ENCODE measurements at places on chromosomes 12 and 14.

DNA sequence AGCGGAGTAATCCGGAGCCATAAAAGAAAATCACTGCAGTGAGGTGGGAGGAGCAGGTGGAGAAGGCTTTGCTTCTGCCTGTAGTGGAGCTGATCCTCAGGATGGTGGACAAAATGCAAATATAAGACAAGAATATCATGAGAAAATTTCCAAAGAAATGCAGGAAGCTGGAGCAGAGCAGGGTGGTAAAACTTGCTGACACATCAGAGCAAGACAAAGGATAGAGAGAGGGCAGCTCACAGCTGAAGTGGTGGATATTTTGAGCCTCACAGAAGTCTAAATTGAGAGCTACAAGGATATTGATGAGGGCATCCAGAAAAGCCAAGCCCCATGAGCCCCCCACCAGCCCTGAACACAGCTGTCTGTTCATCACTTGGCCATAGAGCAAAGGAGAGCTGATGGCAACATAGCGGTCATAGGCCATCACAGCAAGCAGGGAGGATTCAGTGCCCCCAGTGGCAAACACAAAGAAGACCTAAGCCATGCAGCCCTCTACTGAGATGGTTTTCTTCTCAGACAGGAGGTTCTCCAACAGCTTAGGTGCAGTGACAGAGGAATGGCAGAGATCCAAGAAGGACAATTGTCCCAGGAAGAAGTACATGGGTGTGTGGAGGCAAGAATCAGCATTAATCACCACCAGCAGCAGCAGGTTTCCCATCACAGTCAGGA lies 30.0 kb upstream of the ANP32D start:
- DNase-seq, result no peak

DNA sequence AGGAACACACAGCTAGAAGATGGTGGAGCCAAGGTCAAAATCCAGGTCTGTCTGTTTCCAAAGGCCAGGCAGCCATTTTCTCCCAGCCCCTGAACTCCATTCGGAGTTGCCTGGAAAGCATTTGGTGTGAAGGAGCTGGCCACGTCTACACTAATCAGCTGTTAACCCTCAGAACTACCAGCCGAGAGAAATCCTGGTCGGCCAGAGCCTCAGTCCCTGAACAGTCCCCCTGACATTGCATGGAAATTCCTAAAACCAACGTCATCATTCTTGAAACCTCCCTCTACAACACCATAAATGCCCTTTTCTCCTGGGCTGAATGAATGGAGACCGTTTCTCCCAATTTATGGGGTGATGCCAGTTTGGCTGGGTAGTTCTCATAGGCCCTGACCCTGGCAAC lies 245.6 kb downstream of the SLC41A2 start:
- DNase-seq, result no peak

GRCh38 chr14:99342204-99342603 lies 70.2 kb upstream of the BCL11B start:
- DNase-seq, result no peak

- no peak for DNase-seq
Observed at GRCh38 chr12:45355730-45356129, 139.8 kb downstream of the ANO6 start.

DNA sequence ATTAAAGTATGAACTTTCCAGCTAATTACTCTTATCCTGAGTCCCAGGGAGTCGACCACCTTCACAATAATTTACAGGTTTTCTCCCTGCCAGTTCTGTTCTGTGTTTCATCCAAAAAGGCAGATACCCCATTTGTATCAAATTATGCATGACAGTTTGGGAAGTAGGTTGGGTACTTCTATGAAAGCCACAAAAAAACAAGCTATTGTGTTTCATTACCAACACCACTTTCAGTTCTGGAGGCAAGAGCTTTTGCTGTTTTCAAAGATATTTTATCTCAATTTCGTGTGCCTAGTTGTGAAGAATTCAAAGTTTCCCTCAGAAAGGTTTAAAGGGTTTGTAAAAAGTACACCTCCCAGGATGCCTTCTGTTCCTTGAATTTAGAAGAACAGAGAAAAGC lies 557.4 kb downstream of the FLRT2 start:
- no peak for DNase-seq

DNA sequence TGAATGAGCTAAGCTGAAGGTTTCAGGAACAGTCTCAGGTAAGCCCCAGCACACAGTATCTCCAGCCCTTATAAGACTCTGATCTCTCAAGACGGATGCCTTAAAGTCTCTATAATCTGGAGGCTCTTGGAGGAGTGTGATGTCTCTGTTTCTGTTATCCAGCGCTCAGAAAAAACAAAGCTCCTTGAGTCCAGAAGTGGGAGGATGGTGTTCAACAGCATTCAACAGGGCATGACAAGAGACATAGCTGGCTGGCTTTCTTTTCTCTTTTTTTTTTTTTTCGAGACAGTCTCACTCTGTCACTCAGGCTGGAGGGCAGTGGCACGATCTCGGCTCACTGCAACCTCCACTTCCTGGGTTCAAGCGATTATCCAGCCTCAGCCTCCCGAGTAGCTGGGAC lies 31.6 kb upstream of the TESC start:
- DNase-seq, result no peak

DNA sequence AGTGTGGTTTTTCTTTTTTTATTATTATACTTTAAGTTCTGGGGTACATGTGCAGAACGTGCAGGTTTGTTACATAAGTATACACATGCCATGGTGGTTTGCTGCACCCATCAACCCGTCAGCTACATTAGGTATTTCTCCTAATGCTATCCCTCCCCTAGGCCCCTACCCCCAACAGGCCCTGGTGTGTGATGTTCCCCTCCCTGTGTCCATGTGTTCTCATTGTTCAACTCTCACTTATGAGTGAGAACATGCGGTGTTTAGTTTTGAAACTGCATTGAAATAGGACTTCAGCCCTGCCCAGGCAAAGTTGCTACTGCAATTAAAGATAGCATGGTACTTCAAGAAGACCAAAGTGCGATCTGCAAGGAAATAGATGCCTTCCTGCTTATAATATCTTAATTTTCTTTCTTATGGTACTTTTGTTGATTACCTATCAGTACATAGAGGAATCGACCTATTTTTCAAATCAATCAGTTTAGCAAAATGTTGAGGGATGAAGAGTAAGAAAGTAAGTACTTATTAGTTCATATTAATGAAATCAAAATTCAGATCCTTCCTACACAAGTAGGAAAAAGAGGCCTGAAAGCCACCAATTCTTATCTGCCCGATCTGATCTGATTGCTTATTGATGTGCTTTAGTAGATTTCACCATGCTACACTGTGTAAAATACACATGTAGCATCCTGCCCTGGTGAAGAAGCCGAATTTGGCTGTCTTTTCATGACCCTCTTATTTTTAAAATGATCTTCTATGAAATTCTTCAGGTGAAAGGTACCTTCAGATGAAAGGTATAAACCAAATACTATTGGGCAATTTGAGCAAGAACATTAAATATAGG lies 1.6 kb downstream of the LTA4H start:
- no peak for DNase-seq

GRCh38 chr14:101559624-101560533 lies 1.4 kb upstream of the DIO3 start:
- DNase-seq, result no peak

DNA sequence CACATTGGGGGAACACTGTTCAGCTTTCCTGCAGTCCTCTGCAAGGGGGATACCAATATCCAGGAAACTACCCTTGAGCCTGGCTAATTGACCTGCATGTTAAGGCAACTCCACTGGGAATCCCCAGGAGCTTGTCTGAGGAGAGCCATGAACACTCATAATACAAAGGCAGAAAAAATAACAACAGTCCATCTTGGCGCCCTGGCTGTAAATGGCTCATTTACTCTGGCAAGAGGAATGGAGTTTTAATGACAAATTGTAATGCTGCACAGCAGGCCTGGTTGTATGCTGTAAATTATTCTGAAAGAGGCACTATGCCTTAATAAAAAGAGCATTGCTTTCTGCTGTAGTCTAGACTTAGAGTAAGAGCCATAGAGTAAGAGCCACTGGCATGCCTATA lies 58.3 kb downstream of the SLC8A3 start:
- DNase-seq, result no peak

DNA sequence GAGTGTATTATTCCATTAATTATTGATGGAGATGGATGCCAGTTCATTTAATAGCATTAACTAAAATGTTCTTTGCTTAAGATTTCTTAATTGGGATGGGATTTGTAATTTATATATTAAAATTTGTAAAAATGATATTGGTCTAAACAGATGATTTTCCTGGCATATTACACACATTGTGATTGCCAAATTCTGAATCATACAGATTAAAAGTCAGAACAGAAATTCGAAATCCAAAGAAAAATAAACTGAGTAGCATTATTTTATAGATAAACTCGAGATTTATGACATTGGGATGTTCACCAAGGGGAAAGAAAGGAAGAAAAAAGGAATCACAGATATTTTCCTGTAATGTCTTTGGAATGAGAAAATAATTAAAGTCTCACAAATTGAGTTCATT lies 481.1 kb downstream of the CCER1 start:
- DNase-seq, result no peak

DNA sequence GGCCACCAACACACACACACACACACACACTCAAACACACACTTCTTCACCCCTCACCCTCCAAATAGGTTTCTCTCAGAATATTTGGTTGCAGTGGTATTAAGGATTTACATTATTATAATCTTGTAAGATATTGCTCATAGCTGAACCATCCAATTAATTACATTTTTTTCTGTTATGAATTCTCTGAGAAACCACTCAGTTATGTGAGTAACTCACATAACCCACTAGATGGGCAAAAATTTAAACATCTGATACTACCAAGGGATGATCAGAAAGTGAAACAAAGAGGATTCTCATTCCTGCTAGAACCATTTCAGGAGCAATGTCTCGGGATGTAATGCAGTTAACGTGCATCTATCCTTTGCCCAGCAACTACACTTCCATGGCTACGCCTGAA lies 31.6 kb downstream of the TMTC1 start:
- DNase-seq, result no peak

DNA sequence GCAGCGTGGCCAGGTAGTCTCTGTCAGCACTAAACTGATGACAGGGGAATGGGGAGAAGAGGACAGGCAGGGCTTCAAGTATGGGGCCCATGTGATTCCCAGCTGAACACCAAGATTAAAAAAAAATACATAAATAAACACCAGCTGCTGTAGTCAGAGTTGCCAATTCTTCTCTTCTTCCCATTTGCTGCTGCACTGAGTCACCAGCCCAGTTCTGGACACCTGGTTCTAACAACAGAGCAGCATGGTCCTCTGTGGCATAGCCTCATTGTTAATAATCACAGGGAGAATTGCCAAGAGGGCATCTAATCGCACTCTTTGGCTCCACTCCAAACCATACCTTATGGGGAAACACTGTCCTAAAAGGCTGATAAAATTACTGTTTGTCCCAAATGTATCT lies 15.1 kb downstream of the PPM1H start:
- DNase-seq, result no peak

DNA sequence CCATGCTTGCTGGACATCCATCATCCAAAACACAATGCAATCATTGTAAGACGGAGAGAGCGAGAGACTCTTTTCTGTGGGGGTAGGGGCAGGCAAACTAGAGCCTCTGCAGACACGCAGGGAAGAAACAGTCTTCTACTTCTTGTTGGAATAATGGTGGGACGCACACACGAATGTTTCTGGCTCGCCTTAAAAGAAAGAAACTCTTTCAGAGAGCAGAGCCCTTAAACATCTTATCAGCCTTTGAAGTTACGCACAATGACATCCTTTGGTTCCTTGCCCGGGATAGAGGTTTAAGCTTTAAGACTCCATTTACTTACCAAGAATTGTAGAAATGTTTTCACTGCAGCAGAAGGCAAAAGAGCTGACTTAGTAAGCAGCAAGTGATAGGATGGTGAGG lies 133.8 kb upstream of the FOXN3 start:
- no peak for DNase-seq

DNA sequence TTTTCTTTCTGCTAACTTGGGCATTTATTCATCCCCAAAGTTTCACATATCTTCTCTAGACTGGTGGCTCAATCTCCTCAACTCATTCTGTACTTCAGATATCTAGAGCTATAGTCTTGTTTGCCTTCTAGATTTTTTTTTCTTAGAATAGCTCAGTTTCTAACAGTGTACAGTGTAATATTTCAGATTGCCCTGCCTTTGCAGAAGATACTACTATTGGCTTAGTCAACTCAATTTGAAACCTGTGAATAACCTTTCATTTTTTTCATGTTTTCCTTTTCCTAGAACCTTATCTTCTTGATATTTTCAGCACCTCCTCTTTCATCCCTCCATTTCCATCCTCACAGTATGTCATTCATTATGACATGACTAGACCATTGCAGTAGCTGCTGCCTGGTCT lies 69.6 kb downstream of the OTOGL start:
- DNase-seq, result no peak

- DNase-seq, result no peak
Observed at GRCh38 chr12:45503899-45504298, 225.6 kb upstream of the ARID2 start.

- DNase-seq, result no peak
Observed at GRCh38 chr12:90945070-90945649, 9.8 kb downstream of the CCER1 start.

- DNase-seq, result no peak
Observed at GRCh38 chr12:97560786-97561618, 98.4 kb downstream of the RMST start.

DNA sequence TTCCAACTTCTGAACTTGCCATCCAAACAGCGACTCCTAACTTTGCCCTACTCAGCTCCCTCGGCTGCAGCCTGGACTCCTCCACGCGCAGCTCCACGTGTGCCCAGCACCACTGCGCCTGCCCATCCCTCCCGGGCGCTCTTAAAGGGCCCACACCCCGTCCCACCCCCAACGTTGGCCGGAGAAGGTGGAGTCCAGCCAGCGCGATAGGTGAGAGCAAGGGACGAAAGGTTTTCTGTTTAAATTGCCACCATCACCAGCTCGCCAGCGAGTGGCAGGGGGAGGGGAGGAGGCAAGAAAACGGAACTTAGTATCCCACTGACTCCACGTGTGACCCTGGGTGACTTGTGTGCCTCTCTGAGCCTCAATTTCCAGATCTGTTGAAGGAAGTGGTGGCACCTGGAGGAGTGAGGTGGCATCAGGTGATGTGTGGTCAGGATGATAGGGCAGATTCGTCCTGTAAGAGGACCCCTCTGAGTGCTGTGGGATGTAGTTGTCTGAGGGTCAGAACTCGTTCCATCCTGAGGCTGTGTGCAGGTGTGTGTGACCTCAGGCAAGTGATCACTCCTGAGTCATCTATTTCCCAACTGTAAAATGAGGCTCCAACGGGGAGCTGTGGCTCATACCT lies 59.7 kb downstream of the TRPV4 start:
- no peak for DNase-seq

DNA sequence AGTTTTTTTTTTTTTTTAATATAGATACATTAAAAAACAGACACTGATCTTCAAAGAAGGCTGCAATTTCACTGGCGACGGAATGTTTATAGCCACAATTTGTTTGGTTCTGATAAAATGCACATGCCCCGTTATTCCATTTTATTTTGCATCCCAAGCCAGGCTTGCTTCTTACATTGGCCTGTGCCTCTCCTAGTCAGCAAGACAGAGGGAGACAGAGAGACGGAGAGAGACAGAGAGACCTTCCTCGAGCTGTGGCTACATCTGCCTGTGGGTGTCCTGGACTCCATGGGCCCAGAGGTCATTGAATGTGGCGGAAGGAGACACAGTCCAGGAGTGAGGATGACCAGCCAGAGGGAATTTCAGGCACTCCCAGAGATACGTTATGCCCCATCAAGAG lies 926.6 kb downstream of the VRK1 start:
- DNase-seq, result no peak

- DNase-seq, result no peak
Observed at GRCh38 chr14:99605299-99605961, 1.4 kb upstream of the CCDC85C start.

All from SIG-M5 (cell line).